ENCODE measurements at places on chromosomes 1 and 21. TPM values are rescaled to one million over a fixed set of nuclear protein-coding genes. Genes with fewer than 3 reads are reported as not detected.

Gene BEST4
- total RNA-seq: 0.96 TPM

Gene GJA4
- 0.20 TPM for total RNA-seq

Gene OR2T2
- total RNA-seq: not detected

Gene HLX
- total RNA-seq: not detected

- no peak overlapping the region for H3K27ac ChIP-seq
- no peaks in the 10 kb centered on the region for H3K4me1 ChIP-seq
- no peaks in the 10 kb centered on the region for H3K27me3 ChIP-seq
- no peak overlapping the region for H3K4me3 ChIP-seq
- peaks cover 8% of the 10 kb centered on the region for H3K36me3 ChIP-seq
Measured at GRCh38 chr1:100476735-100477290, 61.1 kb upstream of the GPR88 start.
